ENCODE measurements at places on chromosomes 11 and 22.
A peak's percentile ranks its signal among the peaks of the same experiment; 100 is the strongest.

DNA sequence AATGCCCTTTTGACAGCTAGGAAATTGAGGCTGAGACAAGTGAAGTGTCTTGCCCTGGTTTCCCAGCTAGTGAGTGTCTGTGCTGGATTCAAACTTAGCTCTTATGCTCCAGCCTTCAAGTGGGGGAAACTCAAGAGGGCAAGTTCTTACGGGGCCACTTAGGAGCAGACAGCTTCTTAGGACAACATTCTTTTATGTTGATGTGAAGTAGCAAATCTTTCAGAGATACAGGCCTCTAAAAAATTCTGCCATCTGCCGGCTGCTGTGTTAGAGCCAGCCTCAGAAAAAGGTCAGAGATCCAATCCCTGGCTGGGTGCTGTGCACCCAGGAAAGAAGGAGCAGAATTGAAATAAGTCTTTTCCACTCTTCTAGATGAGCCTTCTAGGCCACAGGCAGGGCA, 26.6 kb downstream of the TIMP3 start:
- DNase-seq = no peak

DNA sequence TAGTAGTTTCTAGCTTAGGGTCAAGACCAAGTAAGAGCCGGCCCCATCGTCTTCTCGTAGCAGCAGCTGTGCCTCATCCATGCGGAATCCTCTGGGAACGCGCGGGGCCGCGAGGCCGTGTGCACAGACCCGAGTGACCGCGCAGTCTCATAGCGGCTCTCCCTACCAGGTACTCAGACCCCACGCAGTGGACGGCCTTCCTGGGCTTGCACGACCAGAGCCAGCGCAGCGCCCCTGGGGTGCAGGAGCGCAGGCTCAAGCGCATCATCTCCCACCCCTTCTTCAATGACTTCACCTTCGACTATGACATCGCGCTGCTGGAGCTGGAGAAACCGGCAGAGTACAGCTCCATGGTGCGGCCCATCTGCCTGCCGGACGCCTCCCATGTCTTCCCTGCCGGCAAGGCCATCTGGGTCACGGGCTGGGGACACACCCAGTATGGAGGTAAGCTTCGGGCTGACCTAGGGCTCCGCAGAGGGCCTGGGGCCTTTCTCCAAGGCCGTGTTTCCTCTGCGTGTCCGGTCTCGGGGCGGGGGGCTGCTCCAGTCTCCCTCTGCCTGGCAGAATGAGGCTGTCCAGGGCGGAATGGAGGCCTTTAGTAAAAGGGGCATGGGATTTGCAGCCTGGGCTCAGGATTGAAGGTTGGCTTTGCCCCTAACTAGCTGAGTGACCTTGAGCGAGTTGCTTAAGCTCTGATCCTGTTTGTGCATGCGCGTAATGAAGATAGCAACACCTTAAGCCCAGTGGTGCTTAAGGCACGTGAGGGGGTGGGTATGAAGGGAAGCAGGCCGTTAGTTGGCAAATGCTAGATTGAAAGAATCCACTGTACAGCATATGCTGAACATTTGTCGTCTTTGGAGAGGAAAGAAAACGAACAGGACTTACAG, 48.9 kb downstream of the ST14 start:
- DNase-seq = no peak

- DNase-seq = no peak
Measured at GRCh38 chr11:91978747-91979146, 245.9 kb upstream of the FAT3 start.

GRCh38 chr11:86021377-86021776, 47.5 kb downstream of the PICALM start:
- DNase-seq = peak; percentile 48
